ENCODE measurements at places on chromosomes 13 and 19.

GRCh38 chr13:30900436-30900835 lies 5.6 kb upstream of the MEDAG start:
- no peak for DNase-seq

GRCh38 chr19:7652061-7652641 lies 15.2 kb downstream of the STXBP2 start:
- DNase-seq, result peak; percentile 82

DNA sequence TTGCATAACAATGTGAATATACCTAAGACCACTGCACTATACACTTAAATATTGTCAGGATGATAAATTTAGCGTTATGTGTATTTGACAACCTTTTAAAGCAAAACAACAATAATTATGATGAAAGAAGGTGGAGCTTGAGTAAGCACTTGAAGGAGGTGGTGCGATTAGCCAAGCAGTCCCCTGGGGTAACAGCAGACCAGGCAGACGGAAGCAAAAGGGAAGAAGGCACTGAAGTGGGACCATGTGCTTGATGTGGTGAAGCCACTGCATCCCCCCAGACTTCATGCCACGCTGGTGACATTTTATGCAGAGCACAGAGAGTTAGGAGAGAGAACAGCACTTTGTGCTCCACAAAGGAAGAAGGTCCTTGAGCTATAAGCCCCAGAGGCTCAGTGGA lies 58.3 kb upstream of the ZNF507 start:
- DNase-seq, result no peak

DNA sequence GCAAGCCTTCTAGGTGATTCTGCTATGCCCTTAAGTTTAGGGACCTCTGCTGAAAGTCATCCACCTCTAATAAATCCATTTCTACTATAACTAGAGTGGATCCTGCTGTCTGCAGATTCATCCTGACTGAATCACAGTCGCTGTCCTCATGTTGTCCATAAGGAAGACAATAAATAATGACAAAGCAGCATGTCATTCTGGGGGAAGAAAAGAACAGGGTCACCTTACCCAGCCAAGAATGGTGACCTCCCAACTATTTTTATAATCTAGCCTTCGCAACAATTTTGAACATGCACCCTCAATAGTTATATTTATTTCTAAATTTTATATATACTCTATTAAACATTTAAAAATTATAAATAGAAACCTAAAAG lies 45.0 kb upstream of the UBE2L5 start:
- no peak for DNase-seq

- no peak for DNase-seq
Measured at GRCh38 chr13:33197541-33197971, 88.0 kb downstream of the STARD13 start.

DNA sequence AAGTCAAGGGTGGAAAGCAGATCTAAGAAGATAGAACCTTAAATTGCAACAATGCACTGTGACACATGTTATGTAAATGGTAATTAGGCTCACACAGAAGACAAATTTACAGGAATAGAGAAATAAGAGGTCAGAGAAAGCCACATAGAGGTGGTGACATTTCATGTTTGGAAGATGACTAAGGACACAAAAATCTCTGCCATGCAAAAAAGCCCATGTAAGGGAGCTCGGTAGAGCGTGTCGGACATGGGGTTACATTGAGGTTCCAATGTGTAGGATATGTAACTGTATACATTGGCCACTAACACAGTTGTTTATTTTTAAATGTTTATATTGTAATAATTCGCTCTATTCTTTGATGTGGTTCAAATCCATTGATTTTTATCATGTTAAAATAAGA lies 33.7 kb downstream of the SUGT1 start:
- DNase-seq, result no peak

- DNase-seq, result no peak
Measured at GRCh38 chr19:48455171-48455907, at the start of gene KCNJ14. Gene KCNJ14, plus strand, starts transcription at chr19:48455574. Its CDS starts 6,151 bp downstream, at chr19:48461725.

- no peak for DNase-seq
Measured at GRCh38 chr13:34944751-34945150, 2.7 kb downstream of the NBEA start.

- DNase-seq, result no peak
Measured at GRCh38 chr19:42122691-42123607, 9.3 kb downstream of the POU2F2 start.

DNA sequence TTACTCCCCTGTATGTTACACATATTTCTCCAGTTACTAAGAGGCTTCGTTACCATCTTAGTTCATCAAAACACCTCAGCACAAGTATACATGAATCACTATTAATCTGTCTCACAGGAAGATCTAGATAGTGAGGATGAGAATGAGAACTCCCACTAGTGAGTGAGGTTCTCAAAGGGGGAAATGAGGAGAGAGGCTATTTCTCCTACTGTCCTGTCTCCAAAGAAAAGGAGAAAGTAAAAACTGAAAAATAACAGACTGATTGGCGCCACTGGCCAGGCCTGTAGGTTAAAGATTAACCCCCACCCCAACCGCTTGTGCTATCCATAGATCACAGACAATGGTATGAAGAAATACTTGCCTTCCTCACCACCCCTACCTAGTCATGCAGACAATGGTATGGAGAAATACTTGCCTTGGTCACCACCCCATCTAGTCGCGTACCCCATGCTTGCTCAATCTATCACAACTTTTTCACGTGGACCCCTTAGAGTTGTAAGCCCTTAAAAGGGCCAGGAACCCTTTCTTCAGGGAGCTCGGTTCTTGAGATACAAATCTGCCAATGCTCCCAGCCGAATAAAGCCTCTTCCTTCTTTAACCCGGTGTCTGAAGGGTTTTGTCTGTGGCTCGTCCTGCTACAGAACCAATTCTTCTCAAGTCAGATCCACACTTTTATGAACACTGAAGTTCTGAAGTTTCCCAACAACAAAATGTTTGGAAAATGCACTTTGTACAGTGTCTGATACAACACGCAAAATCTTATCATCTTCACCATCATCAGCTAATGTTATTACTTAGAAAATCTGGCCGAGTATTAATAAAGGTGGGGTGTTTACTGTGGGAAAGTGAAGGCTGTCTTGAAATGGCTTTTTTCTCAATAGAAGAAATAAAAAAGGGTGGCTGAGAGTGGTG lies 598.1 kb downstream of the UQCRFS1 start:
- DNase-seq, result no peak
